ENCODE measurements at places on chromosomes 16 and 17.

- DNase-seq = peak; percentile 58
Measured at GRCh38 chr17:7579001-7579833, at the start of gene CD68. Gene CD68 (plus strand): TSS chr17:7579638. CDS start chr17:7579678, 40 bp downstream.

GRCh38 chr17:55202896-55203295, 61.9 kb upstream of the HLF start:
- DNase-seq = no peak

DNA sequence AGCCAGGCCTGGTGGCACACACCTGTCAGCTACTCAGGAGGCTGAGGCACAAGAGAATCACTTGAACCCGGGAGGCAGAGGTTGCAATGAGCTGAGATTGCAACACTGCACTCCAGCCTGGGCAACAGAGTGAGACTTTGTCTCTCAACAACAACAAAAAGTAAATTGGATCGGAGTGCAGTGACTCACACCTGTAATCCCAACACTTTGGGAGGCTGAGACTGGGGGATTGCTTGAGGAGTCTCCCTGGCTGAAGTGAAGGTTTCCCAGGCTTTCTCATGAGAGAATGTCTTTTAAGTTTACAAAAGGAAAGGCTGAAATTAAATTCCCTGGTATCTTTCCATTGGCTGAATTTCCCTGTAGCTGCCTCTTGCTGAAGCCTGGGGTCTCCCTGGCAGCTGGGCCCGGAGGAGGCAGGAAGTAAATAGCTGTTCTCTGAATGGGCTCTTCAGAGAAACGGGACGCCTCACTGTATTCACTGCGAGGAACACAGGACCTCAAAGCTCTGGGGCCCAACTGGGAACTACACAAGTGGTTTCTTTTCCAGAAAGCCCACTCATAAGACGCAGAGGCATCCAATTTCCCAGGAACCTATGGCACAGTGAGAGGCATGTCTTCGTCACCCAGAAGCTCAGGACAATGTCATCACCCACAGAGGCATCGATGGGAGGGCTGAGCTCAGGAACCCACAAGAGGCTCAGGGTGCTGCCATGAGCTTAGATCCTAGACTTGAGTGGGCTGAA, 77.4 kb upstream of the SMURF2 start:
- DNase-seq = no peak

DNA sequence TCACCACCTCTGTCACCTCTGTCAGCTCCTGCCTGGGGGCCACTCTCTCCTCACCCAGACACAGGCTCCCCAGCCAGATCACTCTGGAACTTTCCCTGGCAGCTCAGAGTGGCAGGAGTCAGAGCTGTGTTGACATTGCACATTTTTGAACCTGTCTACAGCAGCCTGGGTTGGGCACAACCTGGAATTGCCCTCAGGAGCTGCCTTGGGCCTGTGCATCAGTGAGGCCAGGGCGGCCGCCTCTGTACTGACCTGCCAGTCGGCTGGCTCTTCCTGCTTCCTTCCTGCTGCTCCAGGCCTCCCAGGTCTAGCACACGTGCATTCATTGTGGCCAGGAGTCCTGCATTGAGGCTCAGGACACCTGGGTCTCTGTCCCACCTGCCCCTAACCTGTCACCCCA, 14.2 kb upstream of the TMEM11 start:
- no peak for DNase-seq

GRCh38 chr17:9363440-9364350, 211.9 kb downstream of the STX8 start:
- DNase-seq = no peak

DNA sequence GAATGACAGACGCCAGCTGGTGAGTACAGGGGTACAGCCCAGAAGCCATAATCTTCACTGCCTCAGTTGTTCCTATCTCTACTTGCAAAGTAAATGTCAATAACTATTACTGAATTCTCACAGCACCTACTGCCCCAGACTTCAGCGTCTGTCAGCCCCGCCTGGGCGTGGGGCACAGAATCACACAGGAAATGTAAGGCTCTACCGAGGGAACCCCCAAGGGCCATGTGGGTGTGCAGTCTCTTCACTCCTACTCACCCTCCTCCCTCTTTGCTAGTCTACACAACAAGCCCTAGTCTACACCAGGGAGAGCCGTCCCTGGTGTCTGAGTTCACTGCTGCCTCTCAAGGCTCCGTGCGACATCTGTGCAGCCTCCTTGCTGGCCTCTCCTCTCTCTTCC, 4.5 kb downstream of the NPTX1 start:
- DNase-seq = no peak

Data from SK-N-SH (cell line).